ENCODE measurements at places on chromosomes 4 and X. TPM values are rescaled to one million over a fixed set of nuclear protein-coding genes. Genes with fewer than 3 reads are reported as not detected.

Gene GAGE12H
- not detected for total RNA-seq

- no peak for DNase-seq
- H3K4me3 ChIP-seq: peak overlapping the region; percentile 83
- H3K36me3 ChIP-seq: peaks cover 10% of the 10 kb centered on the region
- peaks cover 14% of the 10 kb centered on the region for H3K4me1 ChIP-seq
- H3K27ac ChIP-seq: no peak overlapping the region
Observed at GRCh38 chrX:154460326-154460725, 2.2 kb downstream of the PLXNA3 start.

Gene TCEAL6
- total RNA-seq: not detected

- peak; percentile 53 for DNase-seq
- H3K27ac ChIP-seq: no peak overlapping the region
- no peaks in the 10 kb centered on the region for H3K36me3 ChIP-seq
- no peaks in the 10 kb centered on the region for H3K27me3 ChIP-seq
- H3K4me3 ChIP-seq: no peak overlapping the region
Observed at GRCh38 chr4:54187148-54187547, 41.9 kb upstream of the PDGFRA start.

DNA sequence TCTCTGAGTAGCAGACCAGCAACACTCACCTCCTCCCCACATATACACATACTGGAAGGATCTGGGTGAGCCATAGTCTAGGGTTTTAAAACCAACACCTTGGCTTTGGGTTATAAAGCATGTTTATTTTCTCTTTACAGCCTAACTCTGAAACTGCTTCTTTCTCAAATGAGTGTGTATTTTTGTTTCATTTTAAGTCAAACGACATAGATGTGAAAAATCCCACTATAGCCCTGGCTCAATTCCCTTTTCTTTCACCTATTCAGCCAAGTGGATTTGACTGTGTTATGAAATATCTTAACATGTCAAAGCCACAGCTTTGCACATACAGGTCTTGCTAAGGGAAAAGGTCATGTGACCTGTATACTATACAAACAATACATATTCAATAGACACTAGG lies 13.8 kb downstream of the NEXMIF start:
- no peak overlapping the region for H3K27ac ChIP-seq
- H3K27me3 ChIP-seq: no peaks in the 10 kb centered on the region
- no peaks in the 10 kb centered on the region for H3K36me3 ChIP-seq
- no peak for DNase-seq
- no peaks in the 10 kb centered on the region for H3K4me1 ChIP-seq

- no peak overlapping the region for H3K4me3 ChIP-seq
- peak overlapping the region; percentile 41 for H3K27ac ChIP-seq
- peaks cover 22% of the 10 kb centered on the region for H3K27me3 ChIP-seq
- peaks cover 9% of the 10 kb centered on the region for H3K36me3 ChIP-seq
- DNase-seq: no peak
- peaks cover 19% of the 10 kb centered on the region for H3K4me1 ChIP-seq
Observed at GRCh38 chr4:8301851-8302730, 32.5 kb downstream of the HTRA3 start.

All from osteocyte (in vitro differentiated cells).